Sigmoid colon (tissue), 7 donors: ENCODE measurements at places on chromosomes 5 and 9.

GRCh38 chr9:113511856-113512761, 48.6 kb downstream of the RGS3 start:
- DNase-seq = no peak

DNA sequence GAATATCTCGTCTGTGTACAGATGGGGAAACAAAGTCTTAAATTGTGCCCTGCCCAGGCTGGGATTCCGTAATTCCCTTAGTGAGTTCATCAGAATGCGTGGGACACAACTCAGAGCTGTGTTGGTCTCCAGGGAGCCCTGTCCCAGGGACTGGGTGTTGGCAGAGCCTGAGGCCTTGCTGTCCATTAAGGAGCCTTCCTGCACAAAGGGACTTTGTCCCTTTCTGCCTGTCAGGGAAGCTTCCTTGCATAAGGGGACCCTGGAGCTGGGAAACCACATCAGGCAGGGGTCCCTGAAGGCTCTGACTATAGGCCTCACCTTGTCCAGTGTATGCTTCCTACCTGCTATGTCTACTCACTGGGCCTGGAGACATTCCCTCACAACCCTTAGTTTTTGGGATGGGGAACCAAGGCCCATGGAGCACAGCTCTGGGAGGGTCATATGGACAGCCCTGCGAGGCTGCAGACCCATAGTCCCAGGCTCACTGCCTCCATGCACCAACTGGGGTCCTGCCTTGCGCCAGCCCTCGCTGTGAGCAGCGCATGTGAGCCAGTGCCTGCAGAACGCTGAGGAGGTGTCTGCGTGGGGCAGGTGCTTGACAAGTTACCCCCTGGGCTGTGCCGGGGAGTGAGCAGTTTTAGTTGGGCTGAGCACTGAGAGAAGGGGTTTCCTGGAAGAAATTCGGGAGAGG, 1.6 kb downstream of the CARD19 start:
- peak; percentile 66 for DNase-seq

DNA sequence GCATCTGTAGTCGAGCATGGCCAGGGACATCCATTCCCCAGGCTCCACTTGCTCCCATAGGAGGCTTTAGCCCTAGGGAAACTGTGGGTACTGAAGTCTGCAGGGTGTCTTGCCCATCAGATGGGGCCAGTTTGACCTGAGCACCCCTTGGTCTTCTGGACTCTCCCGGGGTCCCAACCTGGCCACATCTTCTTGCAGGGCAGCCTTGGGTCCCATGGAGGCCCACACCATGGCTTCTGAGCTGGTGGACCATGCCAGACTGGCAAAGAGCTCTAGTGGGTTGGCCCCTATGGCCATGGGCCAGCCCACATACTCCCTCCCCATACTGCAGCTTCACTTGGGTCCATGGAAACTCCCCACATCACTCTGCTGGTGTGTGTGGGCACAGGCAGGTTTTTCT, 154.4 kb upstream of the PRLR start:
- no peak for DNase-seq

DNA sequence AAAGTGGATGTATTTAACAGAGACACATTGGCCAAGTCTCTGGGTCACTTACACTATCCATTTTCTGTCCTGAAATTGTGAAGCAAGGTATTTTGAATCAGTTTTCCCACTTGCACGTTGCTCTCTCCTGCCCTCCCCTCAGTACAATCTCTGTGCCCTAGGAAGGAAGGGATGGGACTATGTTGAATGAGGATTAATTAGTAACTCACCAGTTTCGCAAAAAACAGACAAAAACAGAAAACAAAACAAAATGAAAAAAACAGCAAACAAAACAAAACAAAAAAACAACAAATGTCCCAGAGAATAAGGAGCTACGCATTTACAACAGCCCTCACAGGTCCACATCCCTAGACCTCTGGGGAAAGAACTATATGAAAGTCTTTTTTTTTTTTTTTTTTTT, 1.1 kb upstream of the CD14 start:
- no peak for DNase-seq

DNA sequence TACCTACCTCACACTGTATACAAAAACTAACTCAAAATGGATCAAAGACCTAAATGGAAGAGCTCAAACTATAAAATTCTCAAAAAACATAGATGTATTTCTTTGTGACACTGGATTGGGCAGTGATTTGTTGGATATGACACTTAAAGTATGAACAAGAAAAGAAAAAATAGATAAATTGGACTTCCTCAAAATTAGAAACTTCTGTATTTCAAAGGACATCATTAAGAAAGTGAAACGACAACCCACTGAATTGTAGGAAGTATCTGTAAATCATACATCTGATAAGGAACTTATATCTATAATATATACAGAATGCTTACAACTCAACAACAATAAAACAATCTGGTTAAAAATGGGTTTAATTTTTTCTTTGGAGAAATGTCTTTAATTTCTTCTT, 96.7 kb downstream of the NRG2 start:
- no peak for DNase-seq
